ENCODE measurements at places on chromosomes 3 and 15. TPM values are rescaled to one million over a fixed set of nuclear protein-coding genes. Genes with fewer than 3 reads are reported as not detected.

- no peak for DNase-seq
Measured at GRCh38 chr3:177107461-177108239, 89.6 kb downstream of the TBL1XR1 start.

The PAQR5 gene
- polyA plus RNA-seq = not detected

DNA sequence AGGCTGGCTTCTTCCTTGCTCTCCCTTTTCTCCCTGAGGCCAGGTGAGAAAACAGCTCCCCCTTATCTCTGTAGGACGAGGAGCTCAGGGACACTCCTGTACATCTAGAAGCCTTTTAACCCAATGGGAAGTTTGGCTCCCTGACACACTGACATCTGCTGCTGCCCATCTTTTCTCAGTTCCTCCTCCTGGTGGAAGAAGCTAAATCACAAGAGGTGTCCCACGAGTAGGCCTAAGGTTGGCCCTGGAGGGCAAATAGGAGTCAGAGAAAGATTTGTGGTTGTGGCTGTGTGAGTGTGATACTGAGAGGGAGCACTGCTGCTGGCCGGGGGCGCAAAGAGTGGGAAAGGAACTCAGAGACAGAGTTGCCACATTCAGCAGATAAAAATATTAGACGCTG lies 49.5 kb downstream of the ARHGAP31 start:
- DNase-seq = no peak

GRCh38 chr3:13598926-13599886 lies 50.3 kb downstream of the FBLN2 start:
- DNase-seq = no peak

GRCh38 chr15:90388462-90389380 lies 679 bp downstream of the IQGAP1 start:
- peak; percentile 79 for DNase-seq

GRCh38 chr15:98683831-98684230 lies 35.5 kb downstream of the IGF1R start:
- no peak for DNase-seq

DNA sequence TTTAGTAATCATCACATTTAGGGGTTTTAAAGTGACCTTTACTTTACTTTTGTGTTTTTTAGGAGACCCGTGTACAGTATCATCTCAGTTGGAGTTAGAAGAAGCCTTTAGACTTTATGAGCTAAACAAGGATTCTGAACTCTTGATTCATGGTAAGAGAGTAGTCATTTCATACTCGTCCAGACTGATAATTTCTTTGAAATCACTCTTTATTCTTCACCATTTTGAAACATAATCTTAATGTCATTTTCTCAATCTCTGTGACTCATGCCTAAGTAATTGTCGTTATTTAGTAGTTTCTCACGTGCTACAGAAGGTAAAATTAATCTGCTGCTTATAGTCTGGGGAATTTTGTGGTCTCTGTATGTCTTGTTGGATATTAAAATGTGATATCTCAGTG lies 37.7 kb downstream of the PRKCI start:
- DNase-seq = no peak

The LTK gene
- polyA plus RNA-seq = not detected

The ZNF774 gene
- polyA plus RNA-seq = not detected

The CACNA2D2 gene
- not detected for polyA plus RNA-seq

The ZPLD1 gene
- polyA plus RNA-seq = not detected

The CDCP1 gene
- not detected for polyA plus RNA-seq

The CNTN4 gene
- not detected for polyA plus RNA-seq

DNA sequence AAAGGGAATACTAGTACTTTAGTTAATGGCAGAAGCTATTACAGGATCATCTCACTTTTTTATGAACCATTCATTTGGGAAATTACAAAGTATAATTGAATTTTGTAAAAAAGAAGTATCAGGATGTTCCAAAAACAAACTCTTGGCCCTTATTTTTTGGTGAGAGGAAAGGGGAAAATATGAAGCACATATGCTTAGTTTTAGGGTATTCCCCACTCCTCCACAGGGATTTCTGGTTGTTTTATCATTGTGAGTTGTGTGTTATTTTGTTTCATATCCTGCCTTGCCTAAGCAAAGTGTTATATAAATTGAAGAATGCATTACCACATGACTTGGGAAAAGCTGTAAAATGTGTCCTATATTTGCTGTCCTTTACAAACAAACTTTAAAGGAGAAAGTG lies 227.0 kb downstream of the FMN1 start:
- no peak for DNase-seq

DNA sequence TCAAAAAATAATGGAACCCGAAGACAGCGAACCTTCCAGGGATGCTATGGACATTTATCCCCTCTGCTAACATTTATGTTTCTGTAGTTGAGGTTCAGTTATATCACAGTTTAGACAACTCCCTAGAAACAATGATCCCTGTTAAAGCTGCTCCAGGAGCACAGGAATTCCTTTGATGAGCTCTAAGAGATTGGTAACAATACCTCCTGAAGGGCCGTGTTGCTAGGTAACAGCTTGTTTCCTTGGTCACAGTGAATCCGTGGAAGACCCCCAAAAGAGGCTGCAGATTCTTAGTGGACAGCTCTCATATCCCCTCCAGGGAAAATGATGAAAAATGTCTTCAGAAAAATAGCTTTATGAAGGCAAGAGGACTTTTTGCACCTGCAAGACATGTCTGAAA lies 160.2 kb downstream of the SERPINI1 start:
- no peak for DNase-seq

GRCh38 chr3:68018275-68018674 lies 363.9 kb upstream of the SUCLG2 start:
- DNase-seq = no peak
